Omental fat pad (tissue), 4 donors: ENCODE measurements at places on chromosomes 7 and 10. TPM values are rescaled to one million over a fixed set of nuclear protein-coding genes. Genes with fewer than 3 reads are reported as not detected.

- no peak for DNase-seq
Measured at GRCh38 chr10:66337211-66337610, 588.6 kb upstream of the LRRTM3 start.

DNA sequence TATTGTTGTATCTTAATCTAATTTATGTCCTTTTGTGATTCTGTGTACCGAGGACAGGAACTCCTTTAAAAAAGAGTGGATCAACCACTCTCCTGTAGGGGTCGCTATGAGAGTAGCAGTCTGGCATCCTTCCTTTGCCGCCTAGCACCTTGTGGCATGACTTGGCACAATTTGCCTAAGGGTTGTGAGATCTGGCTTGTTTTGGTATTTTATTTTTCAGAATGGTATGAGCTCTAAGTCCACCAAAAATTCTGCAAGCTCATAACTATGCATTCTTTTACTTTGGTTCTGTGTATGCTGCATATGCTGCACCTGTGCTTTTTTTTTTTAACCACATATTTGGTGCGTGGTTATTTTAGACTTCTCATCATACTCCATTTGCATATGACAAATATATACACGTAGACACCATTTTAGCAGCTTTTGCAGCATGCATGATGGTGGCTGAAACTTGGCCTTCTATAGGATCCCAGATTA, 112.8 kb downstream of the CDK14 start:
- no peak for DNase-seq

DNA sequence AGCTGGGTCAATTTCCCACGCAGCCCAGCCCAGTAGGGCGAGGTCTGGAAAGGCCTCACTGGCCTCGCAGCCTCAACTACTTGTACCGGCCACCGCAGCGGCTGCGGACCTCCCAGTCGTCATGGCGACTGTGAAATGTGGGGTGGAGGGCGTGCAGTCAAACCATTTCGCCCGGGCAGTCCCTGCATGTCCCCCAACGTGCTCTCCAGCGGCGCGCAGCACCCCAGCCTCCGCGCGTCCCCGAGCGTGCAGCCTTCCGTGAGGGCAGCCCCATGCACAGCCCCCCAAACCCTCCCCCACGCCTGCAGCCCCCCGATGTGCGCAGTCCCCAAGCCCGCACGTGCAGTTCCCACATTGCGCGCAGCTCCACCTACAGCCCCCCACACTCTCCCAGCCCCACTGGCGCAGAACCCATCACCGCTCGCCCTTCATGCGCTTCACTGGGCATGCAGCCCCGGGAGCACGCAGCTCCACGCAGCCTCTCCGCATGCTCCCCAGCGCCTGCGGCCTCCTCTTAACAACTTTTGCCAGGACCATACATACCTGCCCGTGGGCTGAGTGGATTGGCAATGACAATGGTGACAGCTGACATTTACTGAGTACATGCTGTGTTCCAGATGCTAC, 34.5 kb upstream of the SFTPD start:
- no peak for DNase-seq

- peak; percentile 67 for DNase-seq
Measured at GRCh38 chr7:141975806-141976523, 2.4 kb upstream of the TAS2R38 start.

- no peak for DNase-seq
Measured at GRCh38 chr7:80552031-80552694, 40.3 kb upstream of the GNAT3 start.

GRCh38 chr7:132551439-132551838, 24.8 kb downstream of the PLXNA4 start:
- DNase-seq: no peak

- no peak for DNase-seq
Measured at GRCh38 chr10:132434405-132435005, 37.5 kb downstream of the PWWP2B start.

DNA sequence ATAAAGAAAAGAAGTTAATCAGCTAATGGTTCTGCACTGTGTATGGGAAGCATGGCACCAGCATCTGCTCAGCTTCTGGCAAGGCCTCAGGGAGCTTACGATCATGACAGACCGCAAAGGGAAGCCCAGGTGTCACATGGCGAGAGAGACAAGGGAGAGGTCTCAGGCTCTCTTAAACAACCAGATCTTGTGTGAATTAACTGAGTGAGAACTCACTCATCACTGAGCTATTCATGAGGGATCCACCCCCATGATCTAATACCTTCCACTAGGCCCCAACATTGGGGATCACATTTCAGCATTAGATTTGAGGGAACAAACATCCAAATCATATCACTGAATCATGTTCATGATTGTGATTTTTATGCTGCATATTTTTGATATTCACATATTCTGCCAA, 5.8 kb downstream of the USP54 start:
- no peak for DNase-seq

Gene HTR5A
- not detected for total RNA-seq

Gene MRC1
- total RNA-seq: 138 TPM

Gene EPHB6
- 65.6 TPM for total RNA-seq
